ENCODE measurements at places on chromosomes 12 and 14.

- DNase-seq, result no peak
These were observed 55.4 kb downstream of the CPM start for GRCh38 chr12:68877583-68877982.

DNA sequence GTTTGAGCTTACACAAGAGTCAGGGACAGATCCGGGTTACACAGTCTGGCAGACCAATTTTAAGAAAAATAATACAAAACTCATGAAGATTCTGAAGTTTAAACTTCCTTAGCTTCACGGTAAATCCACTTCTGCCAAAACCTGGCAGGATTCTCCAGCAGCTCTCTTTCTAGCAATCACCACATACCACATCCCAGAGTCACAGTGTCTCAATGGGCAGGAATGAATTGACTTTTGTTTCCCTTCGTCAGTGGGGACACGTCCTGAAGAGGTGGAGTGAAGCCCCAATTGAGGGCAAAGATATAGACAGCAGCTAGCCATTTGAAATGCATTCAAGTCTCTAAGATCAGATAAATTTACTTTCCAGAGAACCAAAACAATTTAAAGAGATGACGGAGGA, 117.1 kb upstream of the ARHGAP5 start:
- DNase-seq, result no peak

DNA sequence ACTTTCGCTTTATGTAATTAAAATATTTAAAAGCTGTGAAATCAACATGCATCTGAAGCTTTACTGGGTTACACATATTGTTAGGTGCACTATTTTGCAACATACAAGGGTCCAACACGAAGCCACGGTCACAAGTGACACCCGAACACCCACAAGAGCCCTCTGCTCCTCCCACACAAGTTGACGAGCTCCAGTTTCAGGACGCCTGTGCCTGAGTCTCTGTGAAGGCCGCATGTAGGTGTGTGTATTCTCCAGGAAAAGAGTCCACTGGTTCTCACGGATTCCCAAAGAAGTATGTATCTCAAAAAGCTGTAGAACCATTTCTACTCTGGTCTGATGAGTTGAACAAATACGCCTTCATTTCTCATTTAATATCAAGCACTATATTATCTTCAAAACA, 12.0 kb downstream of the SLC15A4 start:
- no peak for DNase-seq

GRCh38 chr12:87157791-87158190, 871.4 kb downstream of the C12orf50 start:
- no peak for DNase-seq

GRCh38 chr12:25051656-25052195, 102.8 kb upstream of the BCAT1 start:
- peak; percentile 8 for DNase-seq

GRCh38 chr14:50396631-50397389, at the start of gene CDKL1:
Gene CDKL1, minus strand, starts transcription at chr14:50396881. Its CDS starts 1,013 bp downstream, at chr14:50395868.
- no peak for DNase-seq

All from stimulated activated CD8-positive, alpha-beta memory T cell treated with anti-CD3 and anti-CD28 coated beads, Interleukin-4, amount 100 ng/mL, for 1 hour (primary cell).